ENCODE measurements at places on chromosomes 5 and 9. TPM values are rescaled to one million over a fixed set of nuclear protein-coding genes. Genes with fewer than 3 reads are reported as not detected.

PRELID2 gene
- 9.1 TPM for total RNA-seq

ARAP3 gene
- 5.7 TPM for total RNA-seq

ECSCR gene
- total RNA-seq = not detected

GRXCR2 gene
- total RNA-seq = not detected

AQP3 gene
- total RNA-seq = 19.7 TPM

DPM2 gene
- total RNA-seq = 44.1 TPM

GABRA6 gene
- total RNA-seq = not detected

STKLD1 gene
- total RNA-seq = 0.71 TPM

FGF18 gene
- total RNA-seq = 0.62 TPM
